ENCODE measurements at places on chromosomes 1 and 21. TPM values are rescaled to one million over a fixed set of nuclear protein-coding genes. Genes with fewer than 3 reads are reported as not detected.
A peak's percentile ranks its signal among the peaks of the same experiment; 100 is the strongest.

The LENEP gene
- 0.89 TPM for total RNA-seq

The TMEM9 gene
- 89.7 TPM for total RNA-seq

The RPS6KA1 gene
- total RNA-seq, result 58.6 TPM

The LMX1A gene
- total RNA-seq, result not detected

DNA sequence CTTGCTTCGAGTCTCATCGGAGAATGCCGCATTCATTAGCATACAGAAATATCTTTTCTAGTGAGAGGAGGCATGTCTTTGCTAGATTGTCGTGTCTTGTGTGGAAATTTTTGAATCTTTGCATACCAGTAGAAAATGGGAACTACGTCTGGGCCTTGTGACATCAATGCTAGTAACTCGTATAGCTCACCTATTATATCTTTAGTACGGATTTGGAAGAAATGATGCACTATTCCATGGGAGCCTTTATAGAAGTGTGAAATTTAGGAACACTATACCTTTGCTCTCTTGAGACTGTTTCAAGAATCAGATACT, 835 bp downstream of the UHMK1 start:
- no peak for DNase-seq

DNA sequence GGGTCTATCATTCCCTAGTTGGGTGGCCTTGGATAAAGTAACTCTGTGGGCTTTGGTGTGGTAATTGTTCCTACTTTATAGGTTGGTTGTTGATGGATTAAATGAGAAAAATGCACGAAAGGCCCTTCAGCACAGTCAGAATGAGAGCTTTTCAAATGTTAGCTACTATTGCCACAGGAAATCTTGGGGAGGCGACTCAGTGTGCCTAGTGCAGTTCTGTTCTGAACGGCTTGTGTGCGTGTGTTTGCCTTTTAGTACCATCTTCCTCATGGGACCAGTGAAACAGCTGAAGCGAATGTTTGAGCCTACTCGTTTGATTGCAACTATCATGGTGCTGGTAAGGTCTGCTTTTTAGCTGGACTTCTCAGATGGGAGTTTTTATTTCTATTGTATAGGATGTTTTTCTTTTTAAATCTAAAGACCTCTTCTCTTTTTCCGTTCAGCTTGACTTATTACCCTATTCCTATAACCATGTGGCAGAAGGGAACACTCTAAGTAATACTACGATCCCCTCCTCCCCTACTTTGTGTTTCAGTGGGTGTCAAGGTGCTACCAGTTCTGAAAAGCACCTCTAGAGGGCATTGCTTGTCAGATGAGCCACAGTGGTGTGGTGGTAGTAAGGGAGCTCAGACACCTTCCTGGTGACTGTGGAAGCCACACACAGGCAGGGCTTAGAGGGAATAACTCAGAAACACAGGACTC, 9.2 kb downstream of the SFT2D2 start:
- peak; percentile 36 for DNase-seq

DNA sequence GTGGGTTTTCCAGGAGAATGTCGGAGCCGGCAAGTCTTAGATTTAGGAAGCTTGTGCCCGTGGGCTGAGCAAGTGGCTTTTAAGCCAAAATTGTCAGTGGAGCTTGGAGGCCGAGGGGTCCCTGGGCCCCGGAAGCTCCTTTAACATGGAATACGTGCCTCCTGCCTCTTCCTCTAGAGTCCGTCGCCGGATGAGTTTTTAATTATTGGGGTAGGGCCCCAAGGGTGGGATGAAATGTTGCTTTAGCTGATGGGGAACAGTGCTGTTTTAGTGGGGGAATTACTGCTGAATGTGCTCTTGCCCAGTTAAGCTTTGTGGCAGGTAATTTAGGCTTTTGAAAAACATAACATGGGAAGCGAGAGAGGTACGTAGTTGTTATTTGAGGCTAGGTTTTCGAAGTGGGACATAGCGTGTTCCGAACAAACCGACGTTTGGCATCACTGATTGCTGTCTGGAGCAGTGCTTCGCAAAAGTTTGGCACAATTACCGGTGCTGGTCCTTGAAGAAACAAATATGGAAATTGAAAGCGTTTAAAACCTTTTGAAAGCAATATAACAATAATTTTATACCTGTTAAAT, 786 bp downstream of the RPL5 start:
- no peak for DNase-seq

GRCh38 chr1:41631154-41631553, 146.7 kb upstream of the EDN2 start:
- no peak for DNase-seq

GRCh38 chr21:44466351-44466954, 11.1 kb downstream of the LRRC3 start:
- no peak for DNase-seq

- no peak for DNase-seq
Observed at GRCh38 chr1:243546457-243546856, 290.6 kb downstream of the SDCCAG8 start.
